ENCODE measurements at places on chromosomes 1 and 21.

DNA sequence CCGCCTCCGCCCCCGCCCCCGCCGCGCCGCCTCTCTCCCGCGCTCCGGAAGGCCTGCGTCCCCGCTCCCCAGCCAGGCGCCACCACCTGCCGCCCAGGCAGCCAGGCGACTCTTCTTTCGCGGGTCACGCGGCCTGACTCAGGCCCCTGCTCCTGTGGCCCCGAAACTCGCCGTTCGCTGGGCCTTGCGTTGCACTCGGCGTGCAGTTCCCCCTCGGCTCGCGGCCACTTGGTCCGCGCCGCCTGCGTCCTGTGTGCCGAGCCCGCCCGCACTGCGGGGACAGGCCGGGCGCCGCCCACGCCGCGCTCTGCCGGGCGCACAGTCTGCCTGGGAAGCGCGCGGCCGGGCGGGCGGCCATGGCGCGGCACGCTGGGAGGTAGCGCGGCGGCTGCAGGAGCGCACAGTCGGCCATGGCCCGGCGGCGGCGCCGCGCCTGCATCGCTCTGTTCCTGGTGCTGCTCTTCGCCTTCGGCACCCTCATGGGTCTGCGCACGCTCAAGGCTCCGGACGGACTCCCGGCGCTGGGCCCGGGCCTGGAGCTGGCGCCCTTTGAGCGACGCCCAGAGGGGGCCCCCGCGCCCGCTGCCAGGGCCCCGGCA is at the start of gene MANEAL:
Gene MANEAL, plus strand, starts transcription at position 75 of the 599 bp plus-strand sequence. Its CDS starts 336 bp downstream, at position 411.
- DNase-seq, result peak; percentile 65

DNA sequence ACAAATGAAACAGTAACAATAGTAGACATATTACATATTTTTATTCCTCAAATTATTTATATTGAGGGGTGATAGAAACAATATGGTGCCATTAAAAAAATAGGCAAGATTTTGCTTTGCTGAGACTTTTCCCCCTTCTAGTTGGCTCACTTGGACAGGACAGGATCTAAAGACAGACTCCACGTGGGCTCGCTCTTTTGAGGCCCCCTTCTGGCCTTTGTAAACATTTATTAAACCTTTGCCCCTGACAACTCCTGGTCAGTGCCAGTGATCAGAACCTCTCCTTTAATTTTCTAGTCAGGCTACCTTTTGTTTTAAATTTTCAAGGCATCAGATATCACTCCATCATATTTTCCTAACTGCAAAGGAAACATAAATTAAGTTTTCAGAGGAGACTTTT is 49.7 kb upstream of the IFI44L start:
- DNase-seq, result no peak

GRCh38 chr1:203251466-203251865 is 22.0 kb upstream of the CHIT1 start:
- no peak for DNase-seq

DNA sequence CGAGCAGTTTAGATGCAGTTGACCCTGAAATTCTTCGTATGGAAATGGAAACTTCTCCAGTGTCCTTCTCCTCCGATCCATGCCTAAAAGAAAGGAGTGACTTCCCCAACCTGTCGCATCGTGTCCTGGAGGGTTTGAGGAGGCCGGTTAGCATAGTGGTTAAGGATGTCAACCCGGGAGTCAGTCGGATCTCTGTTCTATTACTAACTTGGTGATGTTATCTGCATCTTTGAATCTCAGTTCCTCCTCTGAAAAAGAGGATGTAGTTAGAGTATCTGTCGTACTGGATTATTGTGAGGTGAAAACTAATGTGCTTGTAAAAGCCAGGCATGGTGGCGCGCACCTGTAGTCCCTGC is 684 bp downstream of the ZBTB8B start:
- no peak for DNase-seq

DNA sequence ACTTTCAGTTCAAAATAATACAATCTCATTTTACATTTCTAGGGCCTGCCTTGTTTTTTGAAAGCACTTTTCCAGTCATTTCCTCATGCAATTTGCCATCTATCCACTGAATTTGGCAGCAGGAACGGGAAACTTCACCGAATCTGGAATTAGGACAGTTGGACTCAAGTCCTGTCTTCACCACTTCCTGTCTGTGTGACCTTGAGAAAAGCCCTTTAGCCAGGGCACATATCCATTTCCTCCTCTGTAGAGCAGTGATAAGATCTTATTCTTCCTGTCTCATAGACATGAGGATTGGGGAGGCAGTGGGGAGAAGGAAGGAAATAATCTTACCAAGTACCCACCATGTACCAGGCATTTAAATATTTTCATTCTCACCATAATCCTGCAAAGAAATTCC is 12.0 kb downstream of the VAV3 start:
- no peak for DNase-seq

Data from G401 (cell line).